ENCODE measurements at places on chromosomes 7 and 10.

DNA sequence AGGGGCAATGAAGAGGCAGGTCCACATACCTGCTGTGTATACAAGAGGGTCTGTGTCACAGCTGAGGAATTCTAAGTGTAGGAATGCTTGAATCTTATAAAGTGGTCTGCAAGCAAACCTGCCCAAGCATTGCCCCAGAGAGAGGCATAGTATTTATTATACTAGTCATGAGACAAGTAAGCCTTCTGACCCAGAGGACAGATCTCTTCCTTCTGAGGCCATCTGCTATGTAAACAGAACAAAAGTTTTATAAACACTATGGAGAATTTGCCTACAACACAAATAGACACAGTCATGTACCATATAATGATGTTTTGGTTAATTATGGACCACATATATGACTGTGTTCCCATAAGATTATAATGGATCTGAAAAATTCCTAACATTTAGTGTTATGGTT lies 388.2 kb downstream of the NEBL start:
- no peak for DNase-seq

DNA sequence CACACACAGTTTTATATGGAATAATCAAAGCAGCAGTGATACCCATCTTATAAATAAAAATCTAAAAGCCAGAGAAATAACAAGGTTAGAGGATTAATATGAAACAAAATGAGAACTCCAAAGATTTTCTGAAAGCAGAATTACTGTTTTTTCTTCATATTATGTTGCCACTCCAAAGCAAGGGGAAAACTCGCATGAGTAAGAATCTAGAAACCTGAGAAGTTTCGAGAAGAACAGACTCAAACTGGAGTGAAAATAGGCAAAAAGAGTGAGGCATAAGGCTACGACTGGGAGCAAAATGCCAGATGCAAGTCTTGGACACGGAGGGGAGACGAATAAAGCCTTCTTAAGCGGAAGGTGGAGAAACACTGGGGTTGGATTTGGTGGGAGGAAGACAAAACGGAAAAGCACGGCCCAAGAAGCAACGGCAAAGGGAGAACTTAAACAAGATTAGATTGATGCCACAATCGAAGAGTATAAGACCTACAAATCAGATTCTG lies 923 bp downstream of the TNPO3 start:
- no peak for DNase-seq

DNA sequence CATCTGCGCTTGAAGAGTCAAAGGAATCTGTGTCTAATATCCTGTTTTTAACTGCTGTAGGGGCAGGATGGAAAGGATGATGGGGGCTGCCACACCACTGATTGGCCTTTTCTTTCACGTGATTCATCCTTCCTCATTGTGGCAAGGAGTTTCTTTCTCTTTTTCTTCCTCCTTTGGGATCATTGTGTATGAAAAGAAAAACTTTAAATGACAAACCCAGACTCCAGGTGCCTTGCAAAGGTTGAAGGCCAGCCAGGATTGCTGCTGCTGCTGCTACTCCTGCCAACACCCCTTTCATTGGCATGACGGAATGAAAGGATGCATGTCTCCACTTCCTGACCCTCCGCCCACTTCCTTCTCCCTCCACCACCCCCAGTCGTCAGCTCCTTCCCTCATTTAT lies 6.5 kb upstream of the OIT3 start:
- DNase-seq: no peak

GRCh38 chr10:28169525-28169924 lies 133.3 kb downstream of the MPP7 start:
- DNase-seq: no peak

DNA sequence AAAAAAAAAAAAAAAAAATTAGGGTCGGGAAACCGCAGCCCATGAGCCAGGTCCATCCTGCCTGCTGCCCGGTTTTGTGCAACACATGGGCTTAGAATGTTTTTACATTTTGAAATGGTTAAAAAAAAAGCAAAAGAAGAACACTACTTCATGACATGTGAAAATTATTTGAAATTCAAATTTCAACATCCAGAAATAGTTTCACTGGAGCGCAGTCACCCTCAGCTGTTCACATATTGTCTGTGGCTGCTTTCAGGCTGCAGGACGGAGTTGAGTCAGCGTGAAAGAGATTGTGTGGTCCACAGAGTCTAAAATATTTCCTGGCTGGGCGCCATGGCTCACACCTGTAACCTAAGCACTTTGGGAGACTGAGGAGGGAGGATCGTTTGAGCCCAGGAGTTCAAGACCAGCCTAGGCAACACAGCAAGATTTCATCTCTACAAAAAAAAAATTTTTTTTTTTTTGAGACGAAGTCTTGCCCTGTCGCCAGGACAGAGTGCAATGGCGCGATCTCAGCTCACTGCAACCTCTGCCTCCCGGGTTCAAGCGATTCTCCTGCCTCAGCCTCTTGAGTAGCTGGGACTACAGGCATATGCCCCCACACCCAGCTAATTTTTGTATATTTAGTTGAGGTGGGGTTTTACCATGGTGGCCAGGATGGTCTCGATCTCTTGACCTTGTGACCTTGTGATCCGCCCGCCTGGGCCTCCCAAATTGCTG lies 63.9 kb upstream of the ECHDC3 start:
- no peak for DNase-seq

DNA sequence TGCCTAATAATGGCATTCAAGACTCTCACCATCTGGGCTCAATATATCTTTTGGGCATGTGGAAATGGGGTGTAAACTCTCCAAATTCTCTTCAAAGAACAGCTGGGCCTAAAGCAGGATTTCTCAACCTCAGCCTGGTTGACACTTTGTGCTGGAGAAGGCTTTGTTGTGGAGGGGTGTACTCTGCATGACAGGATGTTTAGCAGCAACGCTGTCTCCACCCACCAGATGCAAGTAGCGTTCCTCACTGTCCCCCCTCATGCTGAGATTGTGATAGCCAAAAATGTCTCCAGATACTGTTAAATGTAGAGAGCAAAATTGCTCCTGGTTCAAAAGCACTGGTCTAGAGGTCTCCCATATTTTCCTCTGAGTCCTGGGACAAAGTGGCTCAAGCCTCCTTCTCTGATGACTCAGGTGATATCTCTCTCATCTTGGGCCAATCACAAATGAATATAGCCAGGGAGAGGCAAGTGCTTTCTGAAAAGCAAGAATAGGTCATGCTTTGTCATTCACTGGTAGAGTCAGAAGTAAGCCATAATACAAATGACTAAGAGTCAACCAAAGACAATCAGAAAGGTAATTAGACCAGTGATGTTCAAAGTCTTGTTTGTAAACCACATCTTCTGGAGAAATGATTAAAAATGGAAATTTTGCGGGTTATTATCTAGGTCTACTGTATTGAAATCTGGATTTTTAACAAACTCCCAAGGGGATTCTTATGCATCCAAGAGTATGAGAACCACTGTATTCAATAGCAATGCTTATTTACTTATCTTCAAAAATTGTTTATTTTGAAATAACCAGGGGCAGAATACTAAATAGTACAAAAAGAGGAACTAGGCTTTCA lies 330.8 kb downstream of the PTEN start:
- DNase-seq: no peak

GRCh38 chr7:38374507-38374906 lies 101.1 kb upstream of the TARP start:
- DNase-seq: peak; percentile 28

GRCh38 chr10:89301232-89301631 lies 614 bp upstream of the IFIT2 start:
- no peak for DNase-seq

DNA sequence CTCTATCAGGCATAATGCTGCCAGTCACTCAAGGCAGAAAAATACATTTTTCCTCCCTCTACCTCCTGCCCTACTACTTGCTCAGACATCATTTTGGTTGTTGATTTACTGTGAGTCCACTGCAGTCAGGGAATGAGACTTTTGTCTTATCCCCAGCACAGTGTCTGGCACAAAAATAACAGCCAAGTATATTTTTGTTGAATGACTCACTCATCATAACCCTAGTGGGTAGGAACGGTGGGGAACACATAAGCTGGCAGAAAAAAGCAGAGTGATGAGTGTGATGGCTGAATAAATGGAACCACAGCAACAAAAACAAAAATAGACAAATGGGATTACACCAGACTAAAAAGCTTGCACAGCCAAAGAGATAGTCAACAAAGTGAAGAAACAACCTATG lies 65.8 kb upstream of the LAMB4 start:
- DNase-seq: peak; percentile 11

GRCh38 chr7:35691827-35692307 lies 3.1 kb downstream of the HERPUD2 start:
- DNase-seq: no peak

DNA sequence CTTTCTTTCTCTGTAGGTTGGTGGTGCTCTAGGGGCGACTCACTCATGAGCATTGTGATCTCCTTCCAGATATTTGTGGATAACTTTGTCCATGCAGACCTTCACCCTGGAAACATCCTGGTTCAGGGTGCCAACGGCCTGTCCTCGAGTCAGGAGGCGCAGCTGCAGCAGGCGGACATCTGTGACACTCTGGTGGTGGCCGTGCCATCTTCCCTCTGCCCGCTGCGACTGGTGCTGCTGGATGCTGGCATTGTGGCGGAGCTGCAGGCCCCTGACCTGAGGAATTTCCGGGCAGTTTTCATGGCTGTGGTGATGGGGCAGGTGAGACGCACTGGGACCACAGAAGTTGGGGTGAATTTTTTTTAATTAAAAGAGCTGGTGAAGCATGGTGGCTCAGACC lies 9.6 kb upstream of the NDUFB2 start:
- no peak for DNase-seq

DNA sequence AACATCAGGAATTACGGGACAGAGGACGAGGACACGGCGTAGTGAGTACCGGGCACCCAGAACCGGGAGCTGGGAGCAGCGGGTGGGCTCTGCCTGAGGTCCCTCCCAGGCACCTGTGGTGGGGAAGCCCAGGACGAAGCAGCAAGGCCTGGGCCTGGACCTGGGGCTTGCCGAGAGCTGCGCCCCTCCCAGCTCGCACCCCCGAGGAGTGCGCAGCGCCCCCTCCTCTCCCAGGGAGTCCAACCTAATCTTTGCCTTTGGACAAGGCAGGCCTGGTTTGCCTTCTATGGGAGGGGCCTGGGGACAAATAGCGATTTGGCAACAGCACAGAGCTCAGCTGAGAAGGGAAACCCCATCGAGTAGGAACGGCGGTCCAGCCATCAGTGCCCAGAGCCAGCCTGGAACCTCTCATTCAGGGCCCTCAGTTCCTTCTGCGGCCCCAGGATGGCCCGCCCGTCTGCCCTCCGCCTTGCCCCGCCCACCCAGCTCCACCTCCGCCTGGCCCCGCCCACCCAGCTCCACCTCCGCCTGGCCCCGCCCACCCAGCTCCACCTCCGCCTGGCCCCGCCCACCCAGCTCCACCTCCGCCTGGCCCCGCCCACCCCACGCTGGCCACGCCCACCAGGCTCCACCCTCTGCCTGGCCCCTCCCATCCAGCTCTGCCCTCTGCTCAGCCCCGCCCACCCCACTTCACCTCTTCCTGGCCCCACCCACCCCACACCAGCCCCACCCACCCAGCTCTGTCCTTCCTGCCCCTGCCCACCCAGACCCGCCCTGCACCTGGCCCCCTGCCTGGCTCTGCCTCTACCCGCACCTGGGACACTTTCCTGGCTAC lies 32.5 kb upstream of the KNDC1 start:
- peak; percentile 70 for DNase-seq

GRCh38 chr10:130857631-130858295 lies 453.8 kb downstream of the TCERG1L start:
- no peak for DNase-seq

GRCh38 chr7:50307368-50308032 lies 3.0 kb downstream of the IKZF1 start:
- no peak for DNase-seq

GRCh38 chr10:69861251-69862240 lies 59.8 kb downstream of the COL13A1 start:
- no peak for DNase-seq

- DNase-seq: no peak
Measured at GRCh38 chr10:133095586-133095985, 7.9 kb downstream of the ADGRA1 start.

GRCh38 chr10:130894471-130894870 lies 417.1 kb downstream of the TCERG1L start:
- DNase-seq: no peak

DNA sequence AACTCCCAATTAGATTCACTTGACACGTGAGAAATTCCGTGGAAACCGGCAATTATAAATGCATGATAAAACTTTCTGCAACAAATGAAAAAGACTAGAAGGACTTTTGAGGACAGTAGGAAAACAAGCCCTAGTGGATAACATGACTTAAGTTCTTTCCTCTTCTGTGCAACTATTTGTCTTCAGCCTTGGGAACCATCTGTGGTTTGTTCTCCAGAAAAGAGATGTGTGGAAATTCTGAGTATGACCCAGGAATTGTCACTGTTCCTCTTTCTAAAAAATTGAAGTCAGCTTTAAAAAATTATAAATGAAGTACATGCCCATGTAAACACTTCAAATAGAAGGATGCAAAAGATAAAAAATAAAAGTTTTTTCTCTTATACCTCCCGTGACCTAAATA lies 128.6 kb upstream of the SVIL start:
- DNase-seq: no peak

- peak; percentile 82 for DNase-seq
Measured at GRCh38 chr10:79195091-79195923, 126.5 kb downstream of the ZMIZ1 start.

GRCh38 chr7:138245682-138246081 lies 169.4 kb downstream of the AKR1D1 start:
- DNase-seq: no peak

Data from AG08396 (cell line).